ENCODE measurements at places on chromosomes 12 and 14.

- DNase-seq, result no peak
These were observed 94.2 kb downstream of the MYF5 start for GRCh38 chr12:80810874-80811273.

- no peak for DNase-seq
These were observed 7.4 kb downstream of the AAAS start for GRCh38 chr12:53313996-53314395.

DNA sequence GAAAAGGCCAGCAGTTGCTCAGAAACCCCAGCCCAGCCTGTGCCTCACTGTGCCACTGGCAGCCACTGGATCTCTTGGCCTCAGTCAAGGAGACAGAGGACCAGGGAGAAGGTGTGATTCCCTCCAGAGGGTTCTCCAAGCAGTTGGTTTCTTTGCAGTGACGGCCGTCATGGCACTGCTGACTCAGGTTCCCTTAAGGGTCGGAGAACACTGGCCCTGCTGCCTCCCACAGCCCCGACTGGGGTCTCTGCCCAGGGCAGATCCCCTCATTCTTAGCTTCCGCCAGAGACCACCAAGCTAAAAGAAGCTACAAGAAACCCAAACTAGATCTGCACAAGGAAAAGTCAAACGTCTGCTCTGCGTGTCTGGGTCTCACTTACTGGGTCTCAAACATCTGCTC lies 16.4 kb downstream of the TSPAN11 start:
- no peak for DNase-seq

- DNase-seq, result no peak
These were observed 3.6 kb downstream of the MGAT2 start for GRCh38 chr14:49623941-49624839.

DNA sequence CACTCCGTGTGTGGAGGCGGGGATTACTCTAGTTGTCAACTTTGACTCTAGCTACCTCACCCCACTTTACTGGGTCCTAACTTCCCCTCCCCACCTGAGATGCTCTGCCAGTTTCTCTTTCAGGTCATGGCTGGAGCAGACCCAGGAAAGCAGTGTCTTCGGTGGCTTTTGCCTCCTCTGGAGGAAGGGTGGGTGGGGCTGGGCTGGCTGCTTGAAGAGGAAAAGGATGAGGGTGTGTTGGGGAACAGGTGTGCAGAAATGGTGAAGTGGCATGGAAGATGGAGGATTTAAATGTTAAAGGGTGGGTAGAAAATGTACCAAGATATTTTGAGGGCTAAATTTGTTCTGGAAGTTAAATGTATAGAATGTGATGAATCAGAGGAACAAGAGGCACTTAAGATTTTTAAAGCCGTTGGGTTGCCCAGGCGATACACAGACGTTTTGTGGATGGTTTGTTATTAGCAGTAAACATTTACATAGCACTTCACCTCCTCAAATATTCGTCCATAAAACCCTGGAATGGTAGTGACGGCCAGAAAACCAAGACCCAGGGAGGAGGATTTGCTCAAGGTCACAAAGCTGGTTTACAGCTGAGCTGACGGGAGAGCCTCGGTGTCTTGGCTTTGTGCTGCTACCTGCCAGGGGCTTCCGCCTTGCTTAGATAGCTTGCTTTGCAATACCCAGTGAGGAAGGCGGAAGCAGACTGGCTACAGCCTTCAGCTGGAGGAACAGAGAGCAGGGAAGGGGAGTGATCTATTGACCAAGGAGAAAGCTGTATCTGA lies 72.2 kb upstream of the PRMT8 start:
- no peak for DNase-seq

- no peak for DNase-seq
These were observed 183.1 kb downstream of the TMTC3 start for GRCh38 chr12:88325076-88325815.

GRCh38 chr12:5430641-5431603 lies 986 bp upstream of the NTF3 start:
- no peak for DNase-seq

GRCh38 chr12:62668782-62669181 lies 202.2 kb downstream of the MON2 start:
- no peak for DNase-seq

- DNase-seq, result no peak
These were observed 10.4 kb upstream of the TMEM263 start for GRCh38 chr12:106945261-106945851.

- DNase-seq, result no peak
These were observed 285.3 kb downstream of the DAD1 start for GRCh38 chr14:22303589-22304195.

GRCh38 chr12:91940826-91941570 lies 204.6 kb downstream of the BTG1 start:
- DNase-seq, result no peak

DNA sequence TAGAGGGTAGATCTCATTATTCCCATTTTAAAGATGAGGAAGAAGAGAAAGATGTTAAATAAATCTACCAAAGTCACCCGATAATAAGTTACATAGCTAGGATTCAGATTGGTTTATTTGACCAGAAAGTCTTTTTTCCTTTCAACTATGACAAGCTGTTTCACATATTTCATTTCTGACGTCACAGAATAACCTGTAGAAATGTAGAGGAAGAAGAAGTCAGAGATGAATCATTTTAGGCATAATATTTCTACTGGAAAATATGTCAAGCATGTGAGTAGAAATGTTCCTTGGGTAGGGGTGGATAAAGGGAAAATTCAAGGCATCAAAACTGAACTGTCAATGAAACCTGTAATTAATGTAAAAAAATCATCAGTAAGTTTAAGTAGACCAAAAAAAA lies 107.0 kb downstream of the MGST1 start:
- DNase-seq, result no peak

DNA sequence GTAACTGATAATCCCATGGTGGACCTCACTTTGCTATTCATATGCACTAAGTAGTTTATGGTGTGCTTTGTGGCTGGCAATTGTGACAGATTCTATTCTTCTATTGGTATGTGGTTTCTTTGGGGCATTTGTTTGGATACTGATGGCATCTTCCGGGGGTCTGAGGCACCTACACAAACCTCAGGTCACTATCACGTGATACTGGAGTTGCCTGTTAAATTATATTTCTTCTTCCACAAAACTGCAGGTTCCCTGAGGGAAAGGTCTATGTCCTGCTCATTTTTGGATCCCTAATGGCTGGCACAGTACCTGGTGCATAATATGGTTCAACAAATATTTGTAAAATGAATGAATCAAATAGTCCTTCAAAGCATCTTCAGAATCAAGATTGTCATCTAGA lies 49.5 kb upstream of the HELB start:
- DNase-seq, result no peak

DNA sequence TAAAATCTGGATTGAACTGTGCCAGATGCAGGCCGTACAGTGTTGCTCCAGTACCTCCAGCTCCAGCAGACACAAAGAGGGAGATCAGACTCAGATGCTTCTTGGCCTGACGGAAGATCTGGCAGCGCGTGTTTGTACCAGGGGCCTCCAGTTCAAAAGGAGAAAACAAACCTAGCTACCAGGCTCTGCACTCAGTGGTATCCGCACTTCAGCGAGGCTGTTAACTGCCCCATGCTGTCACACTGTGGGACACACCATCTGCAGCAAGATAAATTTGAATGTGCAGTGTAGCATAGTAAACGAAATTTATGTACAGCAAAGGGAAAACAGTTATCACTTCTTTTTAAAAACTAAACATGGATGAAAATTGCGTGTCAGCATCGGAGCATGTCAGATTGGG lies 5.1 kb downstream of the DYNC1H1 start:
- DNase-seq, result no peak

DNA sequence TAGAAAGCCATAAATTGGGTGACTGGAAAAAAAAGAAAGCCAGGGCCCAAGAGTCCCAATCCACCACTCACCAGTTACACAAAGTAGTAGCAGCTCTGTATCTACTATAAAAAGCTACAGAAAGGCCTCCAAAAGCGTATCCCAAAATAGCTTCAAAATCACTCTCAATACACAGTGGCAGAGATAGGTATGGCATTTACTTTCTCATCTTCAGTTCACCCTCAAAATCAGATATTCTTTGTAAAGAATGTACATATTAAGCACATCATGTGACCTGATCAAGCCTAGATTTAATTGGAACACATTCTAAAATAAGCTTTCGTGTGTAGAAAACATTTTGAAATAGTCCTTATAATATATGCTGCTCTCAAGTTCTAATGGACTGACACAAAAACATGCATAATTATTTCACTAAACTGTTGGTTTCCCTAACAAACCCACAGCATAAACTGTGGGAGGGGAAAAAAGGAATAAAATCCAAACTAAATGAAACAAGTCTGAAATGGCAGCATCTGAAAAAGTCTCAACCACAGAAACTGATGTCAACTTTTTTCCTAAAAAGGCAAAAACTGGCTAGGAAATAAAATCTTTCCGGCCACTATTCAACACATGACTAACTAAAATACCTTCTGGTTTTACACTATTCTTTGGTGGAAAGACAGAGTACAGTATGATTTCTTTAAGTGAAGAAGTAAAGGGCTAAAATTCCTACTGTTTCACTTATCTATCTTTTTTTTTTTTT lies 25.9 kb downstream of the UBE2N start:
- DNase-seq, result no peak

DNA sequence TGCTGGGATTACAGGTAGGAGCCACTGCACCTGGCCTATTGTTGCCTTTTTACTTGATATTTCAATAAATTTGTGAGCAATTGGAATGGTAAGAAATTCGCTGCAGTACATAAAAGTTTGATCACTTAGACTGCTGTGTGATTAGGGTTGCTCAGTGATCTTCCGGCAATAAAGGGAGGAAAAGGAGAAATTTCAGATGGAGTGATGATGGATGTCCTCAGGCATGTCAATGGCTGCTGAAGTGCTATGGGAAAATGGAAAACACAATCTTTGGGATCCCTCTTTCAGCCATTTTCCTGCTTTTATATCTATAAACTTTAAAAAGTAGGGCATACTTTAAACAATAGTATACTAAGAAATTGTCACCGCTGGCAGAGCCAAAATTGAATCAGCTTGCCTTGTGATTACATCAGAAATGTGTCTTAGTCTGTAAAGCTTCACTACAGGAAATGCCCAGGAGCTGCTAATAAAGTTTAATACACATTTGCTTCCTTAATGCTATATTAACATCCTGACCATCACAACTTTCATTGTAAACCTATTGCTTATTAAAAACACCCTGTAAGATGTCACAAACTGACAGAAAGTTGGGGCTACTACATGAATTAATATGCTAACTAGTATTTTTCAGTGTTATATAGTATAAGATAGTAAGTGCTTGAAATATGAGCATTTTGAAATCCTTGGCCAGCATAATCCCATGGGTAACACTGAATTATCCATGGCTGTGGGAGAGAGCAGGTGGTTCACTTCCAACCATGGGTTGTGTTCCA lies 13.7 kb upstream of the FBXL14 start:
- DNase-seq, result no peak

- DNase-seq, result no peak
These were observed 78.8 kb upstream of the BCL11B start for GRCh38 chr14:99350751-99351150.

DNA sequence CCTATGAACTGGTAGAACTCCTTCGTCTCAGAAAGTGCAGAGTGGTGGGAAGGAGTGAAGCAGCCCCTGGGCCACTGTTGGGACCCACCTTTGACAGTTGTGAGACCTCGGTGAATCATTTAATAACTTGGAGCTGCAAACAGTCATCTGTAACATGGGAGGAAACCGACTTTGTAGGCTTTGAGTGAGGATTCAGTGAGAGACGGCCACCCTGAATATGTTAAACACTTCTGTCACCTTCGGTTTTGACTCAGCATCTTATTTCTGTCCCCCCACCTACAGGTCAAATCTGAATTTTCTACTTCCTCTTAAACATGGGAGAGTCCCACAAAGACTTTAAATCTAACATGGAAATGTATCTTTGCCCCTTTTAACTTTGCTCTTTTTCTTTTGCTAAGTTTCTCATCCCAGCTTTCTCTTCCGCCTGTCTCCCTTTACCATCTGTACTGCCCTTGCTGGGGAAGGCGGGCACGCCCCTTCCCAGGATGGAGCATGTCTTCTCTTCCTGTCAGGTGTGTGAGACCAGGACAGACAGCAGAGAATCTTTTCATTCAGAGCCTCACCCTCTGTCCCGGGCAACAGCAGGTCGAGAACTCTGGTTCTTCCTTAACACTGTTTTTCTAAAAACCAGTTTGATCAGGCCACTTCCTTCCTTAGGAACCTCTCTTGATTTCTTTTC lies 37.1 kb downstream of the ZC3H14 start:
- no peak for DNase-seq

DNA sequence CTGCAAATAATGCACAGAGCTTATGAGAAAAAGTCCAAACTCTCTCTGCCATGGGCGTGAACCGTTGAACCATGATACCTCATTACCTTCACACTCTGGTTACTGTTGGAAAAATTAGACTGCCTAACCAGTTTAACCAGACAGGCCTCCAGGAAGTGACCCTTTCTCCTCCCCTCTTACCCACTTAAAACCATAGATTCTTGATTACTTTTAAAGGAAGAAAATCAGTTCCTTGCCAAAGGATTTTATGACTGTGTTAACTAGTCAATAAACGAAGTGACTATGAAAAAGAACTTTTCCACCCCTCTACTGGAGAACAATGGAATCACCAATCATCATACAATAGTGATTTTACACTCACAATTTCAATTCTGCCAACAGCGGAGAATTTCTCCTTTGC lies 254.0 kb upstream of the ATP2B1 start:
- DNase-seq, result no peak

GRCh38 chr12:47817272-47818006 lies 2.3 kb downstream of the HDAC7 start:
- no peak for DNase-seq

GRCh38 chr12:131171029-131171428 lies 217.3 kb downstream of the ADGRD1 start:
- DNase-seq, result no peak

DNA sequence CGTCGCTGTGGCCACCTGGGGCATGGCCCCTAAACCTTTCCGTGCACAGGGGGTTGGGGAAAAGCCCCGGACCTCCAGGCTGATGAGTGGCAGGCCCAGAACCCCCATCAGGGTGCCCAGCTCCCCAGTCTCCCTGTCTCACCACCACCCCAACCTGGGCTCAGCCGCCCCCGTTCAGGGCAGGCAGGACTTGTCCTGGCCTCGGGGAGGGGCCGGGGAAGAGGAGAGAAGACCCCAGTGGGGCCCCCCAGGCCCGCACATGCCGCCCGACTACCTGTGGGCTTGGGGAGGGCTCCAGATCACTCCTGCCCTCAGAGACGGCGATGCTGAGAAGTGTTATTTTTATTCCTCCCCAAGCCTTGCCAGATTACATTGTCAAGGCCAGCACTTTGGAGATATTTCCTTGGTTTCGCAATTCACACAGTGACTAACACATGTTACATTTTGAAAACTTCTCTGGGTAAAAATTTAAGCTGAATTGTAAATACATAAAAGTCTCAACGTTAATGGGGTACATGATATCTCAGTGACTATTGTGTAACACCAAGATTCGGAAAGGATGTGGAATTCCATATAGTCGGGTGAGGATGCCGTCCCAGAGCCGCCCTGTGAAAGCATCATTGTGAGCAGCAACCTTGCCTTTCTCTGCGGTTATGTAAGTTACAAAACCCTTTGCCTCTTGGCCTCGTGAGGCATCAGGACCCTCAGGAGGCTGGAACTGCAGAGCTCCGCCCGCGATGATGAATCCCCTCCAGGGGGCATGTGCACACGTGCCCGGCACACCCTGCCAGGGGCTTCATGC lies 85.6 kb upstream of the DIO3 start:
- DNase-seq, result no peak
